T47D (cell line): ENCODE measurements at places on chromosomes 7 and 10.

GRCh38 chr10:75718991-75719390, 287.6 kb downstream of the LRMDA start:
- DNase-seq, result no peak

DNA sequence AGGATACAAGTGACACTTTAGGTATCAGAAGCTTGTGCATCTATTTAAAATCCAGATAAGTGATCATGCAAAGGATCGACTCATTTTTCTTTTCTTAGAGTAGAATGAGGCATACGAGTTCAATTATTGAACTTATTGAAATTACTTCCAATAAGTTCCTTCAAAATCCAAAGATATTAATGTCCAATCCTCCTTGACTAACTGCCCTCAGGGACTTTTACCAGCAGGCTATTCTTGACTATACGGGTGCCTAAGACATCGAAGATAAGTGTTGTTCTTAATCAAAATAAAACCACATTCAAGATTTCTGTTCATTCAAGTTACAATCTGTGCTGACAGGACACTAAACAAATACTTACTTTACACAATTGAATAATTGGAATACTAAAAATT, 74.5 kb upstream of the SP4 start:
- no peak for DNase-seq

GRCh38 chr7:69738396-69738951, 140.2 kb downstream of the AUTS2 start:
- no peak for DNase-seq

DNA sequence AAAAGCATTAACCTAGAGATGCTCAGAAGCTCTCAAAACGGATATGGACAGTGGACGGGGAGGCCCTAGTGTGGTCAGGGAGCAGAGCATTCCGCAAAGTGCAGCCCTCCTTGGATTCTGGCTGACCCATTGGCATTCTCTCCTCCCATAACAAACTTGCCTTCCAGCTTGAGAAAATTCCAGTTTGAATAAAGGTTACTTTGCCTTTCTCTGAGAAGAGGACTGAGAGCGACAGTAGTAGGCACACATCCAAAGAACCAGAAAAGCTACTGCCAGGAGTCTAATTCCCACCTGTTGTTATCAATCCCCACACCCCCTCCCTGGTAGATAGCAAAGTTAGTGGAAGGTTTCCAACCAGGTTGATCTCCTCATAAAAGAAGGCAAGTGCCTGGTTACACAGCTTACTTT, 84.7 kb upstream of the TRIL start:
- DNase-seq, result no peak

GRCh38 chr7:142898377-142899170, 13.0 kb upstream of the TRPV6 start:
- no peak for DNase-seq

GRCh38 chr7:142263598-142264380, 5.9 kb upstream of the PRSS58 start:
- DNase-seq, result no peak

- no peak for DNase-seq
Observed at GRCh38 chr10:90998733-90999511, 78.0 kb upstream of the ANKRD1 start.

DNA sequence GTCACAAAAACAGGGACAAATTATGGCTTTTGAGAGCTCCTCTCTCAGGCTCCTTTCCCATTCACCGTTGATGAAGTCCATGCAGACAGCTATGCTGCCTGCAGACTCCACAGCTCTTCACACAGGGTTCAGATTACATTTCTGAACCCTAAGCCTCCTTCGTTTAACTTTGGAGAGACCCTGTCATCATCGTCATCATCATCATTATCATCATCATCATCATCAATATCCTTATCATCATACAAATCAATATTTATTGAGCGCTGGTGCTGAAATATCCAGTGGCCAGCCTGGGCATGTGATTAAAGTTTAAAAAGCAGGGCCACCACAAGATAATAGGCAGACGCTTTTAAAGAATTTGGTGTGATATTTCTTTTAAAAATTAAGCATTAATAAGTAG, 66.6 kb downstream of the FRMPD2 start:
- DNase-seq, result no peak

GRCh38 chr10:94006591-94007550, 13.1 kb downstream of the PLCE1 start:
- peak; percentile 54 for DNase-seq

DNA sequence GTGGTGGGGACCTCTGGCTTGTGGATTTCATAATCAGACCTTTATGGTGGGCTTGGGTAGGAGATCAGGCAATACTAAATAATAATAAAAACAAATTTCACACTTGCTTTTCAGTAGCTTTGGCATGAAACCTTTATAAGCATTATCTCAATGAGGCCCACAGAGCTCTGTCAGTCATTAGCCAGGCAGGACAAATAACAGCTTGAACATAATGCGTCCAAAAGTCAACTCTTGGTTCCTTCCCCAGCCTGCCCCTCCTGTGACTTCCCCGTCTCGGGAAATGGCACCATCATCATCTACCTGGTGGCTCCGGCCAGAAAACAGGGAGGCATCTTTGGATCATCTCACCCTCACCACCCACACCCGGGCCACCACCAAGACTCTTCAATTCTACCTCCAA, 40.8 kb downstream of the KCTD7 start:
- no peak for DNase-seq

DNA sequence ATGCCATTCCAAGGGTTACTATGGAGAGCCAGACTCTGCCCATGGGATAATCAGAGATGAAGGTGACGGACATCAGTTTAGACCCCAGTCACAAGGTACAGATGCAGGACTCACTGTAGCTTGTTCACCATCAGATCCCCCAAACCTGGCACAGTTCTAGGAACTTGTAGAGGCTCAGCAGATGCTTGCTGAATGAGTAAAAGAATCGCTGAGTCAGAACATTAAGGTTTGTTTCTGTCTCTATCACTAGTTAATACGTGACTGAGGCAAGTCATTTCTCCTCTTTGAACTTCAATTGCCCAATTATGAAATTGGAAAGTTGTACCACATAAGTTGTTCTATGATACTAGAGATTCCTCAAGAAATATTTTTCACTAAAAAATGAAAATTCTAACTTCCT, 65.1 kb downstream of the PPP1R3C start:
- no peak for DNase-seq

DNA sequence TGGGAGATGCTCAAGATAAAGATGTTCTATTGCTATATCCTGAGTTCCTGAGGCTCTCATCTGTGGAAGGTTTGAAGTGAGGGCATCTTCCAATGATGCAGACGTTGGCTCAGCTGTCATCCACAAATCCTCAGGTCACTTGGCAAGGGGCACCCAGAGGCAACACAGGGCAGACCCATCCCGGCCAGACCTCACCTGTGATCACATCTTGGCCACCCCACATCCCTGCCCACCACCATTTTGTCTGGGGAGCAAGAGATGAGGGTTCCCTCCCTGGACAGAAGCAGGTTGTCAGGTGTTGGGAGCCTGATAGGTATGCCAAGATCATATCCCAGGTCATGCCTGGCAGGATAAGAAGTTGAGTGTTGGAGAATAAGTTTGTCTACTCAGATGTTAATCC, 918.2 kb upstream of the ZNF722 start:
- no peak for DNase-seq

DNA sequence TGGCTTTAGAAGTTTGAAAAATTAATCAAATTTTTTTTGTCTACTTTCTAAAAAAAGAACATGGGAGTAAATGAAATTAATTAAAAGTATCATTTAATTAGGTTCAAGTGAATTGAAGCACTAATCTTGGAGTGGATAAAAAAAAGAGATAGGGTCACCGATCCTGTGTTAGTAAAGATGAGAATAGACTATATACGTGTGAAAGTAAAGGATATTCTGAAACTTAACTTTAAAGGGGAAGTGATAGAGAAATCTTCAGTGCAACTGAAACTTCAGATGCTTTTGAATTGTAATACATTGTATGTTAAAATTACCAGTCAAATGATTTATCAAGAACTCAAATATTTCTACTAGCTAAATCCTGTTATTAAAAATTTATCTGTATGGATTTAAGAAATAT, 4.8 kb downstream of the NHLRC2 start:
- no peak for DNase-seq

DNA sequence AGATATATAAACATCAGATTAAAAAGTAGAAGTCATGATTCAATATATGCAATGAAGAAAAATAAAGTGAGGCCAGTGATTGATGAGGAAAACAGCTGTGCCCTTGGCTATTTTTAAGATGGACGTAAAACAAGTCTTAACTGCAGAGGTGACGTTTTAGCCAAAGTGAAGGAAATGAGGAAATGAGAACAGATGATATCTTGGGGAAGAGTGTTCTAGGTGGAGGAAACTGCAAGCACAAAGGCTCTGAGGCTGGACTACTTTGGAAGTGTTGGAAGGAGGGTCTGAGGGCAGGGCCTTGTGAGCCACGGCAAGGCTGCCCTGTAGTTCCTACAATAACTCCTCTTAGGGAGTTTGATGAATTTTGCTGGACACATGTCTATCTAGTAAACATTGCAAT, 140.5 kb upstream of the AKR1E2 start:
- DNase-seq, result no peak

DNA sequence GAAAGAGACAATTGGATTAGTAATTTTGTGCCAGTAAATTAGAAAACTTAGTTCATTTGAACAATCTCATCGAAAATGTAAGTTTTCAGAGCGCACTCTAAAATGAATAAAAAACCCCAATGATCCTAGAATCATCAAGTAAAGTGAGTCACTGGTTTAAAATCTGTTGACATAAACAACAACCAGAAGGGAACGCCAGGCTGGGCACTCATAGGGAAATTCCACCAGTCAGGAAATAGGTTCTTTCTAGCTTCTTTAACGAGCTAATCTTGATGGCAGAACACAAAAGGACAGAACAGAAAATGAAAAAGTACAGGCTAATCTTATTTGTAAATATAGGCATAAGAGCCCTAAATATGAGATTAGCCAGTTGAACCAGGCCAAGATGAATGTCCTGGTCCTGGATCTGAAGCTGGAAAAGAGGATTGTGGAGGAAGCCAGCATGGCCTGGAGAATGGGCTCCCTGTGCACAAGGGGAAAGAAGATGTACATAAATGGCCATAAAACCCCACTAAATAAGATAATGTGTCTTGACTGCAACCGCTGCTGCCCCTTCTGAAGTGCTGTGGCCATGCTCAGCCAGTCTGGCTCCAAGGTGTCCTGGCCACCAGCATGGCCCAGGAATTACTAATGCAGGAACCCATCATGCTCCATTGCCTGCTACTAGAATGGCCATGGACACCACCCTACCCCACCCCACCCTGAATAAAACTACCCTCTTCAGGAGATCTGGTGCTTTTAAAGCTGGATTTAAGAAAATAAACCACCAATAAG, 114.0 kb downstream of the WDFY4 start:
- DNase-seq, result no peak
